ENCODE measurements at places on chromosomes 6 and 20. TPM values are rescaled to one million over a fixed set of nuclear protein-coding genes. Genes with fewer than 3 reads are reported as not detected.

The GNMT gene
- 0.36 TPM for total RNA-seq

GRCh38 chr6:34986845-34987246, 97.8 kb downstream of the ANKS1A start:
- DNase-seq: peak; percentile 86

The CST9 gene
- total RNA-seq: not detected

- DNase-seq: peak; percentile 26
Observed at GRCh38 chr20:7352165-7352564, 584.7 kb downstream of the BMP2 start.

- no peak for DNase-seq
Observed at GRCh38 chr6:121934451-121934850, 465.0 kb upstream of the HSF2 start.

- DNase-seq: peak; percentile 79
Observed at GRCh38 chr20:59948828-59949720, 8.9 kb downstream of the FAM217B start.

GRCh38 chr6:37636116-37636515, 61.6 kb downstream of the MDGA1 start:
- DNase-seq: no peak

DNA sequence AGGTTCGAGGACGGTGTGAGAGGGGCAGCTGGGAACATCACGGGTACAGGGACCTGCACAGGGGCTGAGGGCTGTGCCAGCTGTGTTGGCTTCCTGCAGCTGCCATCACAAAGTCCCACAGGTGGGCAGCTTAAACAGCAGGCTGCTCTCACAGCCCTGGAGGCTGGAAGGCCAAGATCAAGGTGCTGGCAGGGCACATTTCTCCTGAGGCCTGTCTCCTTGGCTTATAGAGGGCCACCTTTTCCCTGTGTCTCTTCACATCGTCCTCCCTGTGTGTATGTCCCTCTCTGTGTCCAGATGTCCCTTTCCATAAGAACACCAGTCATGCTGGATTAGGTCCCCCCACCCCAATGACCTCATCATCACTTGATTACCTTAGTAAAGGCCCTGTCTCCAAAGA, 15.1 kb upstream of the MPC1 start:
- no peak for DNase-seq

- DNase-seq: no peak
Observed at GRCh38 chr20:49796600-49797343, 15.9 kb upstream of the SLC9A8 start.

The TMEM239 gene
- total RNA-seq: 0.09 TPM

The MEP1A gene
- not detected for total RNA-seq

DNA sequence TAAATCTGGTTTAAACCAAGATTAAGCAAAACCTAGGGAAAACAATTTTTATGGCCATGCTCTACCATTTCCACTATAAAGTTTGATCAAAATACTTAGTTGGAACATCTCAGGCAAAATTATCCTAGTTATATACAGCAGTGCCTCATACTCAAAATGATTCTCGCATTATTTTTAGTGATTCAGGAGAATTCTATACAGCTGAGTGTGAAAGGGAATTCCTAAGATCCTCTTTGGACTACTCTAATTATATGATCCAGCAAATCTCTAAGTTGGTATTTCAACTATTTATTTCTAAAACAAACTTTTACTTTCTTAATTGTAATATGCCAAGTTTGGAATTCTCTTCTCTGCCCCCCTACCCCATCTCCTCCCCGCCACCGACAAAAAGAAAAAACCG, 8.6 kb downstream of the DTNBP1 start:
- DNase-seq: no peak

The VGLL2 gene
- total RNA-seq: not detected

- peak; percentile 31 for DNase-seq
Observed at GRCh38 chr6:136174510-136174909, 75.6 kb downstream of the MTFR2 start.

The SENP6 gene
- total RNA-seq: 113 TPM

The PHF1 gene
- total RNA-seq: 20.9 TPM

GRCh38 chr6:38822963-38823362, 107.9 kb downstream of the DNAH8 start:
- DNase-seq: no peak

DNA sequence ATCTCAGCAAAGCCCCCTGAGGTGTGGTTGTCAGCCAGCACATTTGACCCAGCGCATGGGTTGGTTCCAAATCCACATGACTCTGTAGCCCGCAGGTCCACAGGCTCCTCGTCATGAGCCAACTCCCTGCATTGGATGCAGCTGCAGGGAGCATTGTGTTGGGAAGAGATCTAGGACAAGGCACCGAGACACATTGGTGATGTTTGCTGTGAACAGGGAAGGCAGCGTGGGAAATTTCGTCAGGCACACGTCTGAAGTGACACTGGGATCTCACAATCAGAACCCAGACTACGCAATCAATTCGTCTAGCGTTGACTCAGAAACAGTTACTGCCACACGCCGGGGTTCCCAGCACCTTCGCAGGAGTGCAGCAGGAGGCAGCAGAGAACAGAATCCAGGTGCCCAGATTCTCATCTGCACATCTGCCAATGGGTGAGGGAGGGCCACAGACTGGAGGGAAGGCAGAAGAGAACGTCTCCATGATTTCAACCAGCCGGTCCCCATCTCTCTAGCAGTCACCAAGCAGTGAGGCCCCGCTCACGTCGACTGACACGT, 177.0 kb downstream of the TTLL2 start:
- DNase-seq: no peak

DNA sequence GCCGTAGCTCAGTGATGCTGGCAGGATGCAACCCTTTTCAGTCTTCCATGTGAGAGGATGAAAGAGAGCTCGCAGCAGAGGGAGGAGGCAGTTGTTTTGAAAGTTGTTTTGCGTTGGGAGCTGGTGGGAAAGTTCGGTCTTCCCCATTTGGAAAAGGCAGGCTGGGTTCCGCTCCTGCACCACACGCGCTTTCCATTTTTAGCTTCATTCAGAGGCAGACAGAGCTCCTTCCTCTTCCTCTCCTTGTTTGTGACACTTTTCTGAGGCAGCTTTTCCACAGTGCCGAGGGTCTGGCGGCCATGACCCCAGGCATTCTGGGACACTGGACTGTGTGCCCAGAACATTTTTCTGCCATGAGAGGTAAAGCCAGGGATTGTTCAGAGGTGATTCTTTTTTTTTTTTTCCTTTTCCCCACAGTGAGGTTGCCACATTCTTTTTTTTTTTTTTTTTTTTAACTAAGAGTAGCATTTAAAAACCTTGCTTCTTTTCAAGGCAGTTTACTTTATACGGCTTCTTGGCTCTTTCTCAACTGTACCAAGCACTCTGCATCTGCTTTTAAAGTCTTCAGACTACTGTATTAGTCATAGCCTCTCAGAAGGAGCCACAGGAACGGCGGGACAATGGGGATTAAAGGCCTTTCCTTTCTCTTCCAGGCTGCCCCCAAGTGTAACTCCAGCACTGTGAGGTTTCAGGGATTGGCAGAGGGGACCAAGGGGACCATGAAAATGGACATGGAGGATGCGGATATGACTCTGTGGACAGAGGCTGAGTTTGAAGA, 1.6 kb downstream of the PRDM1 start:
- DNase-seq: peak; percentile 84

GRCh38 chr6:83192871-83193746, at the start of the genes PGM3 and RWDD2A:
Gene PGM3, minus strand, starts transcription at chr6:83193265. Its CDS starts 2,253 bp downstream, at chr6:83191012.
Gene RWDD2A, plus strand, starts transcription at chr6:83193357. Its CDS starts 1,095 bp downstream, at chr6:83194452.
- DNase-seq: peak; percentile 80

DNA sequence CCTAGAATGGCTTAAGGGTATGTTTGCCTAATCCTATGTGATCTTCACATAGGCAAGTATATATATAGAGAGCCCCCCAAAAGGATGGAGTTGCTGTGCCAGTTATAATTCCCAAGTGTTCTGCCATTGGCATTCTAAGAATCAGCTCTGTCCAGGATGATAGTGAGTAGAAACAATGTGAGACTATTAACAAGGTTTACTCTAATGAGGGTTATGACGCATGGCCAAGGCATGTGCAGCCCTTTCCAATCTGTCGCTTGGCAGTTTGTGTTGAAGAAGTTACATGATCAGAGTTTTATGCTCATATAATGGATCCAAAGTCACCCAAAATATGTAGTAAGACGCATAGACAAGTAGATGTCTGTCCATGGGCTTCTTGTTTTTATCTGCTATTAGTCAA, 33.6 kb downstream of the VGLL2 start:
- DNase-seq: no peak

GRCh38 chr20:6075428-6076219, 21.8 kb upstream of the LRRN4 start:
- DNase-seq: peak; percentile 44

The TSPO2 gene
- not detected for total RNA-seq

DNA sequence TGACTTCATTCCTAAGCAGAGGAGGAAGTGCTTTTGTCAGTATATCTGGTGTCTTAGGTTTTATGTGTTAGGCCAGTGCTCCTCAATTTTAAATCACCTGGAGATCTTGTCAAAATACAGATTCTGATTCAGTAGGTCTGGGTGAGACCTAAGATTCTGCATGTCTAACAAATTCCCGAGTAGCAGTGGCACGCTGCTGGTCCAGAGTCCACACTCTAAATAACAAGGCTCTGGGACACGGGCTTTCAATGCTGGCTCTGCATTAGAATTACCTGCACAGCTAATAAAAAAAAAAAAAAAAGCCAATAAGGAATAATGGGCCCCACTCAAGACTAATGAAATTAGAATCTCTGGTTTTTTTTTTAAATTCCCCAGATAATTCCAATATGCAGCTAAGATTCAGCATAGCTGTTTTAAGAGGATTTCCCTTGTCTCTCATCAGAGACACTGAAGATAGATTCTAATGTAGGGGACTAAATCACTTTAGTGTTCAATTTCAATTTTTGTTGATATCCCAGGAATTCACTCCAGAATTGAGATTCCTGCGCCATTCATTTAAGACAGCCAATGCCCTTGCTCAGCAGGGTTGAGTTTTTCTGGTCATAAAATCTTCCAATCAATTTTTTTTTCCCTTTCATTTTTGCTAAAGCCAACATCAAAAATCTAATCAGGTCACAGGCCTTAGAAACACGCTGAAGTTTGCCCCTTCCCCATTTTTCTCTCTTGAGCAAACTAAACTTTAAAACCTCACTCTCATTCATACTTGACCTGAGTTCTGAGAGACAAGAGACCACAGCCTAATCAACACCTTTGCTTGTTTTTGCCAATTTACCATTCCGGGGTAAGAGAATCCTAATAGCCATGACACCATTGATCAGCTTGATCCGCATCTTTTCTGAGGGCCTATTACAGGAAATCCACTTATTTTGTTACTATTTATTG, 2.4 kb downstream of the TDP2 start:
- DNase-seq: no peak

The CTAGE9 gene
- not detected for total RNA-seq

- no peak for DNase-seq
Observed at GRCh38 chr6:14231071-14231483, 113.5 kb downstream of the CD83 start.

The SRSF6 gene
- 72.0 TPM for total RNA-seq

- DNase-seq: no peak
Observed at GRCh38 chr6:125213939-125214338, 60.4 kb downstream of the TPD52L1 start.

- DNase-seq: no peak
Observed at GRCh38 chr6:25028328-25028727, 92.6 kb upstream of the RIPOR2 start.

The ECT2L gene
- under 0.01 TPM for total RNA-seq

The DLK2 gene
- total RNA-seq: 0.36 TPM

The OPRL1 gene
- 0.63 TPM for total RNA-seq

GRCh38 chr6:148577687-148578488, 168.9 kb upstream of the UST start:
- peak; percentile 85 for DNase-seq

- DNase-seq: no peak
Observed at GRCh38 chr6:137157601-137158000, 15.8 kb downstream of the IL22RA2 start.

DNA sequence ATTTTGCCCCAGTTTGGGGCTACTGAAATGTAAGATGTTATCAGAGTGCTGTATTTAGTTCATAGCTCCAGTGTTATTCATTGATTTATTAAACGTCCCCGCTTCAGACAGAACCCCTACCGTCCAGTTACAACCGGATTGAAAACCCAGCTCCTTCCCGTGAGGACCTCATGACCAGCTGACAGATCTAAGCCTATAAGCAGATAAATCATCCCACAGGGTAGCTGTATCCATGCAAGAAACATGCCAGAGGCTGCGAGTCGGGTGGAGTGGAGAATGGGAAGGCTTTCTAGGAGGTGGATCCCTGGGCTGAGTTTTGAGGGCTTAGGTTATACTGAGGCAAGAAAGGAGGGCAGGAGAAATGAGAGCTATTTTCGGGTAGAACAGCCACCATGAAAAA, 260.0 kb downstream of the ARID1B start:
- DNase-seq: peak; percentile 51

- peak; percentile 85 for DNase-seq
Observed at GRCh38 chr6:73180763-73181619, 44.3 kb downstream of the KHDC1L start.

The BANF2 gene
- not detected for total RNA-seq

- DNase-seq: no peak
Observed at GRCh38 chr6:92125681-92126080, 1293.7 kb downstream of the EPHA7 start.

DNA sequence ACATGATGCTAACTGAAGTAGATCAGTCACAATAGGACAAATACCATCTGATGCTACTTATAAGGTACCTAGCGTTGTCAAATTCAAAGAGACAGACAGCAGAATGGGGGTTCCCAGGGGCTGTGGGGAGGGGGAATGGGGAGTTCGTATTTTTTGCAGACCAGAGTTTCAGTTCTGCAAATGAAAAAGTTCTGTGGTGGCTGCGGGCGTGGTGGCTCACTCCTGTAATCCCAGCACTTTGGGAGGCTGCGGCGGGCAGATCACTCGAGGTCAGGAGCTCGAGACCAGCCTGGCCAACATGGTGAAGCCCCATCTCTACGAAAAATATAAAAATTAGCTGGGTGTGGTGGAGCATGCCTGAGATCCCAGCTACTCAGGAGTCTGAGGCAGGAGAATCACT, 68.1 kb downstream of the SLC22A23 start:
- DNase-seq: no peak

DNA sequence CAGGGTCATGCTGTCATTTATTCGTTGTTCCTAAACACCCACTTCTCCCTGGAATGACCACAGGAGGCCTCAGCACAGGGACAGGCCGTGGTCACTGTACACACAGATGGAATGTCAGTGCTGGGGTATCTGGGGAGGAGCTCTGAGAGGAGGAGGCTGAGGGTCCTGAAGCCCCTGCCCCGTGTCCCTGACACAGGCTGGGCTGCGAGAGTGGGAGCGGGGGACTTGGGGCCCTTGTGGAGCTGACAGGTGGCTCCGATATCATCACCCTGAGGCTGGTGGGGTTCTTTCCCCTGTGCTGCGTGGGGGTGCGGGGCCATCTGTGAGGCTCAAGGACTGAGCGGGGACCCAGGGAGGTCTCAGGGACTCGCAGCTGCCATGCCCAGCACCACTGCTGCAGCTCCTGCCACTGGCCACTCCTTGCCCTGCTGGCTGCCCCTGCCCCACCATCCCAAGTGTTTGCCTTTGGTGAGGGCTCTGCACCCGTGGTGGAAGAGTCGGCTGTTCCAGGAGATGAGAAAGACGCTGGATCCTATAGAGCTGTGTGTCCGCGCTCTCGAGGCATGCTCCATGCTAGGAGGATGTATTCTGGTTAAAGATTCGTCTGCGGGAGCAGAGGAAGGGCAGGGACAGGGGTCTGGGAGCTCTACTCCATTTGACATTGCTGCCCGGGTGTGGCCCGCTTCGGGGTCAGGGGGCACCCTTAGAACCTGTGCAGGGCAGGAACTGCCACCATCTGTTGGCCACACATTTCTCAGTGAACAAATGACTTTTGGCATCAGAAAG, 18.9 kb downstream of the NPEPL1 start:
- no peak for DNase-seq

The CRIP3 gene
- total RNA-seq: not detected

All from fibroblast of the aortic adventitia (primary cell).